ENCODE measurements at places on chromosomes 12 and 14.

DNA sequence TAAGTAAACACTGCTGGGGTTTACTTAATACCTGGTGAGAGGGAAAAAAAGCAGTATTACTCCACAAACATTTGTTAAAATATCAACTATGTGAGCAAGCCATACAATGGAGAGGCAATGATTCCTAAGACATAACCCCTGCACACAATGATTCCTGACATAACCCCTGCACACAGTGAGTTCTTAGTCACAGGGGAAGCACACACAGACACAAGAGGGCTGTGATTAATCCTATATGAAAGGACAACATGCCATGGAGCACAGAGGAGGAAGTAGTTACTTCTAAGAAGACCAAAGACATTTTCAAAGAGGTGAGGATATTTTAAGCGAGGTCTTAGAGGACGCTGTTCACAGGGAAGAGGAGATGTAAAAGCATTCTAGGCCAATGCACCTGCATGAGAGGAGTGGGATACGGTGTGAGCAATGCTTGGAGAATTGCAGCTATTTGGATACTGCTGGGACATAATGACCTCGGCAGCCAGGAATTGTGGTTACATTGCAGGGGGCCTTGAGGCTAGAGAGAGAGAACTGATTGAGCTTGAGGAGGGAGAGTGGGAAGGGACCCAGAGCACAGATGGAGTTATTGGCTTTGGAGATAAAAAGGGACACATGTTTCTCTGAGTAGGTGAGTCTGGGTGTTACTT, 211.9 kb downstream of the APAF1 start:
- DNase-seq, result no peak

DNA sequence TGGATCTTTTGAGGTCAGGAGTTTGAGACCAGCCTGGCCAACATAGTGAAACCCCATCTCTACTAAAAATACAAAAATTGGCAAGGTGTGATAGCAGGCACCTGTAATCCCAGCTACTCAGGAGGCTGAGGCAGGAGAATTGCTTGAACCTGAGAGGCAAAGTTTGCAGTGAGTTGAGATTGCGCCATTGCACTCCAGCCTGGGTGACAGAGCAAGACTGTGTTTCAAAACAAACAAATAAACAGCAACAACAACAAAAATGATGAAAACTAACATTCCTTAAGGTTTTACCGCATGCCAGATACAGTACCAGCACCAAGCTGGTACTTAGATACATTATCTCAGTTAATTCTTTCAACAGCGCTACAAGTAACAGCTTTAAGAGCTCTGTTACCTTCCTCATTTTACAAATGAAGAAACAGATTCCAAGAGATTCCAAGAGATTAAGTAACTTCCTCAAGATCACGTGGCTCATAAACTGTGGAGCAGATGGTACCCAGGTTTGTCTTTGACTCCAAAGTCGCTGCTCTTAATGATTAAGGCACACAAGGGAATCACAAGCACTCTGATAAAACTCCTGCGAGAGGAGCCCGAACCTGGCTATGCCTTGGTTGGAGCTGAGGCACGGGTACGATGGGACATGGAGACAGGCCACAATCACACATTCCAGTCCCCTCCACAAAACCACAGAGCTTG, 17.7 kb upstream of the PLEK2 start:
- DNase-seq, result no peak

- DNase-seq, result no peak
Measured at GRCh38 chr14:76918256-76918781, 92.1 kb downstream of the LRRC74A start.

DNA sequence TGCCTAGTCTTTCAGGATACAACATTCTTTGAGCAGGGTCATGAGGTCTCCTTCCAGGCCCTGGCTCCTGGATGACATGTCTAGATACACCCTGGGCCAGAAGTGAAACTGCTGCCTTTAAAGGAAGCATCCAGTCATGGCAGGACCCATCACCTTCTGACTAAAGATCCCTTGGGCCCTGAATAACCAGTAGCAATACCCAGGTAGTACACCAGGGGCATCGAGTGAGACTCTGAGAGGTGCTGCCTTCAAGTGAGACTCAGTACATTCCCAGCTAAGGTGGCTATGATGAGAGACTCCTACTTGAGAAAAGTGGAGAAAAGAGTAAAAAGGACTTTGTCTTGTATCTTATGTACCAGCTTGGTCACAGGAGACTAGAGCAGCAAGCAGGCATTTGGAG, 23.5 kb downstream of the OR6C68 start:
- DNase-seq, result no peak

DNA sequence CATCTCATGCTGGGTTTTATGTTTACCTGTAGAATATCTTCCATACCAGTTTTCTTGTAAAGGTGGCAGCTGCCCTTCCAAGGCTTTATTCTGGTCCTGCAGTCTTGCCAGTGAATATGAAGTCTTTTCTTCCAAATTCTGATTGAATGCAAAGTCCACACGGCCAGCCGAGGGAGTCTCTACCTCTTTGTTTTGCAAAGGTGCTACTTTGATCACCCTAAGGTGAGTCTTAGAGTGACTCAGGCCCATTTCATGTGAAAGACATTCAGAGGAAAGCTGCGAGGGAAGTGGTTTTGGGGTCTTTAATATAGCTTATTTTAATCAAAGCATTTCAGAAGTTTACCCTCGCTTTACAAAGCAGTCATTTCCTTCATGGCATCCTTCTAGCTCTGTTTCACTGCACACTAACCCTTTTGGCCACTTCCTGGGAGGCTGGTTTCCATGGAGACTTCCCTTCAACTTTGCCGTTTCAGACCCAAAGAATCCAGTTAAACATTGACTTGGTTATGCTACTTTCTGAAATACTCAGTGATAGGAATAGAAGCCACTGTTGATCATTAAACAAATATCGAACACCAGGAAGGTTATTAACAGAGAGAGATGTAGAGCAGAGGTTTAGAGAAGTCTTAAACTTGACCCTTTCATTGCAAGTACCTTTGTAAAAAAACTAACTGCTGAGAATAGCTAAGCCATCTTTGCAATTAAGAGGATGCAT, at the start of gene CCDC198:
Gene CCDC198 (minus strand): TSS at position 391 of the 715 bp plus-strand sequence. CDS start 142 bp downstream, at position 249.
- no peak for DNase-seq

GRCh38 chr14:87067591-87067990, 925.4 kb downstream of the GALC start:
- no peak for DNase-seq

DNA sequence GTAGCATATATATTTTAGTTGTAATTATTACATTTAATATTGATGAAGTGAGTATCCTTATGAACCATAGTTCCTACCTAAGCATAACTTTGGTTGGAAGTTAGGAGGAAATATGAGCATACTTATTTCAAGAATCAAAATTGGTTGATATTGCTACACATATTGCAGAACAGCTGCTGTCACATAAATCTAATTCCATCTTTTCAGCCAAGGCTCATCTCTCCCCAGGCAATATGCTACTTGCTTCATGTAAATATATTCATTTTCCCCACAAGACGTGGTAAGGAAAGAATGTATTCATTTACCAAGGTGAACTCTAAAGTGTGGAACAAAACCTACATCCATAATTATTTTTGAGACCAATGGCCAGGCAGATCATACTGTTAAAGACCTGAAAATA, 62.5 kb upstream of the HIF1A start:
- DNase-seq, result no peak

DNA sequence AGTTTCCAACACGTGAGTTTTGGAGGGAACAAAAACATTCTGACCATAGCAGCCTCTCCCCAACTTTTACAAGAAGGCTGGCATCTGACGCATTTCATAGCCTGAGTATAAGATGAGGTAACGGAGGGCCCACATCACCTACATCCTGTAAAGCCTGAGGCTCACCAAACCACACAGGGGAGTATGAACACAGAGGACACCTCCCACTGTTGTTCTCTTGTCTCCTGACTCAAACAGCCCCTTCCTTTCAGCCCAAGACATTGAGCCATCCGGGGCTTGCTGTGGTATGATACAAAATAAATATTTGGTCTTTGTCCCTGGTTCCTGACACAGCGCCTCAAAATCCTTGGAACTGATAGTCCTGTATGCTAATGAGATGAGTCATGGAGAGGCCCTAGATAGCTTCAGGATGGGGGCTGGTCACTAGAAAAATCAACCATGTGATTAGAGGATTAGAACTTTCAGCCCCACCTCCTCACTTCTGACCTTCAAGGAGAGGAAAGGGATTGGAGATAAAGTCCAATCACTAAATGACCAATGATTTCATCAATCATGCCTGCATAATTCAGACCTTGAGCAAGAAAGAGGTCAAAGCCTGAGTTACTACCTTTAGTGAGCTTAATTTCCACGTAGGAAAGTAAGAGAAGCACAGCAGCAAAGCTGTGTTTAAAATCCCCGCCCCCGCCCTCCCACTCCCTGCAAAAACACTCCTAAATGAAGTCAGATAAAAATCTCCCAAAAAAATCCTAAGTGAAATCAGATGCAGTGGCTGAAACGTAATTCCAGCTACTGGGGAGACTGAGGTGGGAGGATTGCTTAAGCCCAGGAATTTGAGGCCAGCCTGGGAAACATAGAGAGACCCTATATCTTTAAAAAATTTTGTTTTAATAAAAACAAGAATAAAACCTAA, 236.4 kb downstream of the PCNX1 start:
- DNase-seq, result peak; percentile 15

DNA sequence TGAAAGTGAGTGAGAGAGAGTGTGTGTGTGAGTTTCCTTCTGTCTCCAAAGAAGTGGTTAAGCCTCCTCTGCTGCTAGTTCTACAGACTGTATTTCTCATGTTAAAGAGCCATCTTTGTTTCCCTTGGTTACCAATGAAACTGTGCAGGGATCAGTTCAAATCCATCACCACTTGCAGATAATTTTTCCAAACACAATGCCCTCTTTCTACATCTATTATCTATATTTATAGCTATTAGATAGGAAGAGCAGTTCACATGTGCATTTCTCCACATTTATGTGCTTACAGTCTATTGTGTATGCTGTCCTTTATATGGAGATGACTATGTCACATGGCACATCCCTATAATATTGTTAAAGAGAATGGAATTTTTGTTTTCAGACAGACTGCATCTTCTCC, 2.2 kb upstream of the DAAM1 start:
- no peak for DNase-seq

DNA sequence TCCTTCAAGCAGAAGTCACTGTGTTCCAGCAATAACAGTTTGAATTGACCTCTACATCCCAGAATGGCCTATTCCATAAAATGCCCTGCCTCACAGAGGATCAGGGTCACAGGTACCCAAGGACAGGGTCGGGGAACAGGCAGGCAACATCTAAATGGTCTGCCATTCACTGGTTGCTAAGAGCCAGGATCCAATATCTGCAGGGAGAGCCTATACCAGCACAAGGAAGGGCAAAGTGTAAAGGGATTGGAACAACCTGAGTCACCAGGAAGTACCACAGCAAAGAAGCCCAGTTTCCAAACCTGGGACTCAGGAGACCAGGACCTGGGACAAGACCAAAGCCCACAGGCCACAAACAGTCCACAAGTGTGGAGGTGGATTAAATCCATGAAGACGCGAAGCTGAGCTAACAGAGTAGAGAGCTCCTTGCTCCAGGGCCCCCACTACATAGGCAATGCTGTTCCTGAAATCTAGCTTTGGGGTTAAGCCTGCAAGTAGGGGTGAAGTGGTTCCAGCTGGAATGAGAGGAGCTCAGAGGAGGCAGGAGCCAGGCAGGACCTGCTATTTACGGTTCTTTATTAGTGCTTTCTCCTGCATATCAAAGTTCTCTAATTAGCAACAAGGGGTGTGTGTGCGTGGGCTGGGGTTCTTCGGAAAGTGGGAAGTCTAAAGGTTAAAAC, 274.3 kb downstream of the BCL11B start:
- no peak for DNase-seq

- no peak for DNase-seq
Measured at GRCh38 chr14:96497087-96497486, 5.1 kb upstream of the PAPOLA start.

DNA sequence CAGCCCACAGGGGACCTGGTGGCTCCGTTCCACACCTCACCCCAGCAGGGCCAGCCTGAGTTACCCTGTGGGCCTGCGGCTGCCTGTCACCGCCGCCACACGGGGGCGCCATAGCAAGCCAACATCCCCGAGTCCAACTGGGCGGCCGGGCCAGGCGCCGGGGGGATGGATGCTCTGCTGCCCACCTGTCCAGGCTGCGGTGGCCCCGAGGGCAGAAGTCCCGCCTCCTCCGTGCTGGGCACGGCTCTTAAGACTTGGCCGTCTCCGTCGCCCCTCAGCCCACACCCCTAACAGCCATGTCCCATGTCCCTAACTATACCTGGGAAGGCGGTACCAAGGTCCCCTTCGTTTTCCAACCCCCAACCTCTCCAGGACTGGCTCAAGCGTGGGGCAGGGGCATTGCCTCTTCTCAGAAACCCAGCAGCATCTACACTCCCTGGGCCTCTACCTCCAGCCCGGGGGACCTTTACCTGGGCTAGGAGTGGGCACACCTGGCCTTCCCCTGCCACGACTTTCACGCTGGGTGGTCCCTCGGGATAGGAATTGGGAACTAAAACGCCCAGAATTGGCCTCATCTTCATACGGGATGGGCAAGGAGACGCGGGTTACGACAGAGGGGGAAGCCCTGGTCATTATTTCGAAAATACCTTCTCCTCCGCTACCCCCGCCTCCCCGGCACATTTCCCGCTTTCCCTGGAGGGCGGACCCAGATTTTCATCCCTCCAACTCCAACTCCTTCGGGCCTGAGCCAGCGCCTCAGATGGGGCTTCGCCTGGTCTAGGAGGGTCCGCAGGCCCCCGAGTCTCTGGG, 1.1 kb upstream of the CYP46A1 start:
- peak; percentile 54 for DNase-seq

GRCh38 chr14:73953731-73954130, 3.6 kb downstream of the COQ6 start:
- no peak for DNase-seq
